ENCODE measurements at places on chromosomes 6 and 20.

- no peak overlapping the region for H3K4me3 ChIP-seq
- H3K27ac ChIP-seq, result no peak overlapping the region
- no peak for DNase-seq
- no peaks in the 10 kb centered on the region for H3K27me3 ChIP-seq
- H3K36me3 ChIP-seq, result no peaks in the 10 kb centered on the region
These were observed 86.6 kb downstream of the RNF144B start for GRCh38 chr6:18473755-18474154.

- H3K36me3 ChIP-seq, result no peaks in the 10 kb centered on the region
- no peak overlapping the region for H3K27ac ChIP-seq
- H3K27me3 ChIP-seq, result no peaks in the 10 kb centered on the region
These were observed 11.4 kb upstream of the KIF25 start for GRCh38 chr6:167985911-167986595.

- H3K36me3 ChIP-seq, result no peaks in the 10 kb centered on the region
- peaks cover 6% of the 10 kb centered on the region for H3K4me1 ChIP-seq
- peaks cover 42% of the 10 kb centered on the region for H3K27me3 ChIP-seq
- peak; percentile 70 for DNase-seq
- no peak overlapping the region for H3K27ac ChIP-seq
- H3K4me3 ChIP-seq, result no peak overlapping the region
These were observed 5.5 kb downstream of the MDGA1 start for GRCh38 chr6:37691904-37692806.

DNA sequence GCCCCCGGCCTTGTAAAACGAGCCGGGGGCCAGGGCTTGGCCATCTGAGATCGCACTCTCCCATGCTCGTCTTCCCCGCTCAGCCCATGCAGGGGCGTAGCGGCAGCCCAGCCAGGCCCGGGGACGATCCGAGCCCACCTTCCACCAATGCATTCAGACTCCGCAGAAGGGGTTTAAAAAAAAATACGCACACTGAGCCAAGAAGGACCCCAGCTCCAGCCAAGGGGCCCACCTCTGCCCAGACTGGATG, 320 bp downstream of the GSTA4 start:
- DNase-seq, result peak; percentile 45
- peaks cover 21% of the 10 kb centered on the region for H3K4me1 ChIP-seq
- H3K36me3 ChIP-seq, result peaks cover 7% of the 10 kb centered on the region
- peak overlapping the region; percentile 93 for H3K27ac ChIP-seq
- H3K4me3 ChIP-seq, result peak overlapping the region; percentile 80

- H3K4me3 ChIP-seq, result no peak overlapping the region
- H3K27me3 ChIP-seq, result no peaks in the 10 kb centered on the region
- H3K27ac ChIP-seq, result no peak overlapping the region
- no peaks in the 10 kb centered on the region for H3K36me3 ChIP-seq
- no peak for DNase-seq
These were observed 287.8 kb upstream of the CDYL start for GRCh38 chr6:4488389-4488788.

DNA sequence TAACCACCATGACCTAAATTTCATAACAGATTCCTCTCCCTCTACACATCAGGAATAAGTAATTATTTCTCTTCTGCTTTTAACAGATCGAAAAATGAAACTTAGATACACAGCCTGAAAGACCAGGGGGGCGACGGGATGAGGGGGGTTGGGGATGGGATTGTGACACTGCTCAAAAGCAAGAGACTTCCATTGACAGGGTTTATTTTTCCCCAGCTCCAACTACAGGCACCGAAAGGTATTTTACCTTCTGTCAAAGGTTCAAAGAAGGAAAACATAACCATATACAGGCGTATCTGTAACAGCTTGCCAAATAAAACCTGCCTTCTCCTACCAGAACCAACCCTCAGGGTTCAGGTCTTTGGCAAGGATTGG, 1.3 kb downstream of the EPHA7 start:
- no peak overlapping the region for H3K27ac ChIP-seq
- peaks cover 89% of the 10 kb centered on the region for H3K27me3 ChIP-seq
- peak overlapping the region; percentile 64 for H3K4me3 ChIP-seq
- DNase-seq, result no peak
- peaks cover 11% of the 10 kb centered on the region for H3K4me1 ChIP-seq

GRCh38 chr6:43922426-43923375, 152.7 kb downstream of the VEGFA start:
- H3K27me3 ChIP-seq, result no peaks in the 10 kb centered on the region
- H3K4me1 ChIP-seq, result no peaks in the 10 kb centered on the region
- no peak for DNase-seq
- no peaks in the 10 kb centered on the region for H3K36me3 ChIP-seq

DNA sequence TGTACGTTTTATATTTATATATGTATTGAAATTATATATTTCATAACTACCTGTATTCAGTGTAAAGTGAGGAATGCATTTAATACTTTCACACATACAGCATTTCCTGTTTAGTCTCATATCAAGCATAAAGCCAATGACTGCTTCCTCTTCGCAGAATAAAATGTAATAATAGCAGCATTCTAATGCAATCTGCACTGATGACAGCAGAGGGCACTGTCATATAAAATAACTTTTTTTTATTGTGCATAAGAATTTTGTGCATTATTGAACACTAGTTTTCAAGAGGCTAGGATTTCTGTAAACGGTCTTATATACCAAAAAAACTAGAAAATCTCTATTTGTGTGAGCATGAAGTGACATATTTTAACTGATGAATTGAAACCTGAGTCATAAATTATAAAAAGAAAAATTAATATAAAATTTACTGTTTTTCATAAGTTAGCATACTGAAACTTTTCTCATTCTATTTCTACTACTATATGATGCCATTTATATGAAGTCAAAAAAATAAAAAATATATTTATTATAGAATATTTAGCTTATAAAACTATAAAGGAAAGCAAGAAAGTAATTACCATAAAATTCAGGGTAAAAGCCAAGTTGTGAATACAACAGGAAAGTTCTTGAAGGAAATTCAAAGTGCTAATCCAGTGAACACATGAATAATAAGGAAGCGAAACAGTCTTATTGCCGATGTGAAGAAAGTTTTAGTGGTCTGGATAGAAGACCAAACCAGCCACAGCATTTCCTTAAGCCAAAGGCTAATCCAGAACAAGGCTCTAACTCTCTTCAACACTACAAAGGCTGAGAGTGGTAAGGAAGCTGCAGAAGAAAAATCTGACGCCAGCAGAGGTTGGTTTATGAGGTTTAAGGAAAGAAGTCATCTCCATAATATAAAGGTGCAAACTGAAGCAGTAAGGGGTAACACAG, 36.3 kb downstream of the RNF146 start:
- H3K27me3 ChIP-seq, result no peaks in the 10 kb centered on the region
- H3K4me1 ChIP-seq, result peaks cover 3% of the 10 kb centered on the region
- no peak overlapping the region for H3K27ac ChIP-seq
- H3K4me3 ChIP-seq, result no peak overlapping the region
- DNase-seq, result no peak
- H3K36me3 ChIP-seq, result no peaks in the 10 kb centered on the region
